ENCODE measurements at places on chromosomes 3 and 15. TPM values are rescaled to one million over a fixed set of nuclear protein-coding genes. Genes with fewer than 3 reads are reported as not detected.

The SMAD6 gene
- 2.5 TPM for total RNA-seq

The FOXB1 gene
- total RNA-seq, result not detected

The RBMS3 gene
- 11.6 TPM for total RNA-seq

The RETNLB gene
- total RNA-seq, result not detected

The FBXO45 gene
- 37.2 TPM for total RNA-seq

The SPINT1 gene
- total RNA-seq, result 2.5 TPM

The MAGEL2 gene
- total RNA-seq, result 1.9 TPM

The MYO5C gene
- 2.8 TPM for total RNA-seq

The GNAT1 gene
- not detected for total RNA-seq

The IL17RD gene
- total RNA-seq, result 63.5 TPM

The TTLL13 gene
- total RNA-seq, result not detected

The CFAP100 gene
- 5.9 TPM for total RNA-seq

The SERPINI2 gene
- total RNA-seq, result 2.2 TPM

The NUTM1 gene
- not detected for total RNA-seq

The TRIM69 gene
- total RNA-seq, result 32.6 TPM

The IL17RE gene
- 0.31 TPM for total RNA-seq

The CADM2 gene
- 120 TPM for total RNA-seq

The CYP1A1 gene
- 0.31 TPM for total RNA-seq

The PP2D1 gene
- total RNA-seq, result not detected

The GNAI2 gene
- total RNA-seq, result 120 TPM

The TMEM44 gene
- 51.6 TPM for total RNA-seq

The GOLGA6L26 gene
- total RNA-seq, result not detected

The SLC6A20 gene
- total RNA-seq, result 1.6 TPM

The NPAP1 gene
- total RNA-seq, result 0.94 TPM
